ENCODE measurements at places on chromosomes 6 and 20.
A peak's percentile ranks its signal among the peaks of the same experiment; 100 is the strongest.

DNA sequence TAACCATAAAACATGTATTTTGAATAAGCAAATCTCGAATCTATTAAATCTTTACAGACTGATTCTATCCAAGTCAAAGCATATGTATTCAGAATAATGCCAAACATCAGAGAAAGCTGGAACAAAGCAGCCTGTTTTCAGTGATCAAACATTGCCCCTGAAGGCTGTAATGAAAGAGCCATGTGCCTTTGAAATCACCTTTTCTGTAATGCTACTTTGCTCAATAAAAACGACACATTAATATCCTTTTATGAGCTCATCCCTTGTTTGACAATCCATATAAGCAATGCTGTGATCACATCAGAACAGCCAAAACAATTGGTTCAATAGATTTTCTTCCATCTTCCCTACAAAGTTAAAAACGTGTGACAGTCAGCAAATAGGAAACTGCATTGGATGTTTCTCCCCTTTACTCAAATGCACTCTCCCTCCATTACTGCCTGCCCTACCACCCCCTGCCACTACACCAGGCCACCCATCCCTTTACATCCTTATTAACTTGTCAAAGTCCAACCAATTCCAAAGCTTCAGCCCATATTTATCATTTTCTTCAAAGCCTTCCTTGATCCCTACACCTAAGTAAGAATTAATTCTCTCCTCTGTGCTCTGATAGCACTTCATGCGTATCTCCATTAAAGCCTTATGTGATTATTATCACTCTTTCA lies 42.0 kb downstream of the THEMIS start:
- DNase-seq, result no peak
- H3K27ac ChIP-seq, result no peak overlapping the region
- H3K4me1 ChIP-seq, result peaks cover 20% of the 10 kb centered on the region
- H3K27me3 ChIP-seq, result no peaks in the 10 kb centered on the region
- no peaks in the 10 kb centered on the region for H3K36me3 ChIP-seq
- H3K4me3 ChIP-seq, result no peak overlapping the region

GRCh38 chr20:35831029-35831428 lies 59.2 kb downstream of the PHF20 start:
- no peak overlapping the region for H3K4me3 ChIP-seq
- peaks cover 10% of the 10 kb centered on the region for H3K4me1 ChIP-seq
- H3K36me3 ChIP-seq, result peaks cover 38% of the 10 kb centered on the region
- H3K27ac ChIP-seq, result no peak overlapping the region

DNA sequence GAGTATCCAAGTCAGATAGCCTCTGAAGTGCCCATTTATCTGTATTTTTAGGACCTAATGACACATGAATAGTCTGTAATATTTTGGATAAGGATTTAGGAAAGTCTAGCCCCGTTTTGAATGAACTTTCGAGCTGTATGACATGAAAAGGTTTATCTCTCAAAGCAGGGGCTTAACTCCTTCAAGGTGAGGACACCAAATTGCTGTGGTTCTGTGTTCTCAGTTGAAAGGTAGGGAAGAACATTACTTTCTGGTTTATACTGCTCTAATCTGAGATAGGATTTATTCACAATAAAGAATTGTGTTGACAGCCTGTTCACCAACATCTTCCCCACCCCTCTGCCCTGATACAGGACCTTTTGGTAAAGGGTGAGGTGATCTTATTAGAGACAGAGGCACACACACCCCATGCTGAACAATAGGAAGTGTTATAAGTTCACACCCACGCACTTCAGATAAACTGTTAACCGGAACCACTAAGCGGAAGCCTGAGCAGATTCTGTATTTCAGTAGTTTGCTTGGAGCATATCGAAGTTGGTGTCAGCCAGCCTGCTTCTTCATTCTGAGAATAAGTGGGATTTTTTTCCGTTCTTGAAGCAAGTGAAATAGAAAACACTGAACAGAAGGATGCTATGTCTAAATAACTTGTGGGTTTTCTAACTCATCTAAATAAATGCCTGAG lies 223.3 kb downstream of the TMEM242 start:
- no peak for DNase-seq
- no peak overlapping the region for H3K4me3 ChIP-seq
- no peak overlapping the region for H3K27ac ChIP-seq
- peaks cover 1% of the 10 kb centered on the region for H3K27me3 ChIP-seq

GRCh38 chr20:37511610-37512275 lies 9.3 kb upstream of the NNAT start:
- H3K36me3 ChIP-seq, result peaks cover 35% of the 10 kb centered on the region
- H3K4me1 ChIP-seq, result peaks cover 20% of the 10 kb centered on the region
- H3K27ac ChIP-seq, result no peak overlapping the region
- no peak for DNase-seq
- H3K4me3 ChIP-seq, result peak overlapping the region; percentile 19

GRCh38 chr6:84791233-84791632 lies 26.8 kb upstream of the TBX18 start:
- no peak overlapping the region for H3K4me3 ChIP-seq
- peaks cover 7% of the 10 kb centered on the region for H3K4me1 ChIP-seq
- H3K27me3 ChIP-seq, result no peaks in the 10 kb centered on the region
- H3K27ac ChIP-seq, result no peak overlapping the region

DNA sequence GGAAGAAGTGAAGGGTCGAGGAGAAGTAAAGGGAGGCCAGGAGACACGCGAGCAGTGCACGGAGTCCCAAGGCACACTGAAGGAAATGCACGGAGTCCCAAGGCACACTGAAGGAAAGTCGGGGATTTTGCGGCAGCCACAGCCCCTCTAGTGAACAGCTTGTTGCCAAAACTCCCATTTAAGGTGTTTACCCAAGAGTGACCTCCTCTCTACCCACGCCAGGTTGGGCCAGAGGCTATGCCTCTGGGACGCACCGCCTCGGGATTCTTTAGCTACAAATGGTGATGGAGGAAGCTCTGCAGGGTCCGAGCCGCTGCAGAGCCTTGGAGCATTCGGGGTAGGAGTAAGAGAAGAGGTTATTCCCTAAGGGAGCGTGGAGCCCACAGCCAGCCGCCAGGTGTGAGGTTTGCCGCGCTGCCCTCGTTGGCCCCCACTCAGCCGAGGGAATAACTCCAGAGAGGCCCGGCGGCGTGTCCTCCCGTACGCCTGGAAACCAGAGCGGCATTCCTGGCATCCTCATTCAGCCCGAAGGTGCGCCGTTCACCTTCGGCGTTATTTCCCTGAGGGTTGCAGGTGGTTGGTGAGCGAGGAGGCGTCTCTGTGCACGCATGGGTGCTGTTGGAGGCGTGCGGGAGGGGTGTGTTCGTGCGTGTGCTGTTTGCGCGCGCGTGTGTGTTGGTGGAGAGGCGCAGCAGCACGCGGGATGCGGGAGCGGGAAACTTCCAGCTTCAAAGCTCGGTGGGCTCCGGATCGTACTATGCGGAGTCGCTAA lies 3.4 kb upstream of the MAFB start:
- no peaks in the 10 kb centered on the region for H3K36me3 ChIP-seq
- no peak overlapping the region for H3K27ac ChIP-seq
- DNase-seq, result no peak

- no peaks in the 10 kb centered on the region for H3K27me3 ChIP-seq
- no peak overlapping the region for H3K4me3 ChIP-seq
- peaks cover 16% of the 10 kb centered on the region for H3K36me3 ChIP-seq
- DNase-seq, result no peak
Observed at GRCh38 chr6:119330520-119331113, 18.9 kb downstream of the MAN1A1 start.

DNA sequence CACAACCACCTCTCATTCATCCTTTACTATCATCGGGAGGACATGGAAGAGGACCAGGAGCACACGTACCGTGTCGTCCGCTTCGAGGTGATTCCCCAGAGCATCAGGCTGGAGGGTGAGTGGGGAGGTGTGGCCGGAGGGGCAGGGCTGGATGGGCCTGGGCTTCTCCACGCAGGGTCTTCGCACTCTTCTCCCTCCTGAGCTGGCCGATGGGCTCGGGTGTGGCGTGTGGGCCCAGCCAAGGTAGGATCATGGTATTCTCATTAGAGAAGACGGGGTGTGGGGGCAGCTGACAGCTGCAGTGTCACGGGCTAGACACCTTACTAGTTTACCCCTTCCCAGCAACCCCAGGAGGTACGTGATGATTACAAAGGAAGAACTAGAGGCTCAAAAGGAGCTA lies 33.5 kb downstream of the TM9SF4 start:
- H3K4me1 ChIP-seq, result no peaks in the 10 kb centered on the region
- H3K27ac ChIP-seq, result no peak overlapping the region
- H3K27me3 ChIP-seq, result peaks cover 9% of the 10 kb centered on the region
- DNase-seq, result no peak
- H3K36me3 ChIP-seq, result peaks cover 63% of the 10 kb centered on the region

- H3K4me3 ChIP-seq, result no peak overlapping the region
- peak overlapping the region; percentile 11 for H3K27ac ChIP-seq
- DNase-seq, result no peak
- H3K27me3 ChIP-seq, result no peaks in the 10 kb centered on the region
- no peaks in the 10 kb centered on the region for H3K36me3 ChIP-seq
Observed at GRCh38 chr20:14715400-14715799, 378.0 kb upstream of the FLRT3 start.

DNA sequence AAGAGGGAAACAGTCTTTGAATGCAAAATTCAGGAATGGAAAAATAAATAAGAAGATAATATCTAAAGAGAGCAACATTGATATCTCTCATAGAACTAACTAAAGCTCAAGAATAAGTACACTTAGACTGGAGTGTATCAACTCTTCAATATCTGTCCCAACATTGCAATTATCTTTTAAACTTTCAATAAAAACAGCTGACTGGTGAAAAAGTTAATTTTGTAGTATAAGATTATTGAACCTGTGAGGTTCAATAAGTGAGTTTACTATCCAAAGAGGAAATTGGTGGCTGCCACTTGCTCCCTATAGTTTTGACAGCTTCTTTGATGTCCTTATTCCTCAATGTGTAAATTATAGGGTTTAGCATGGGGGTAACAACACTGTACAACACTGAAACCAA lies 13.7 kb downstream of the OR5V1 start:
- no peaks in the 10 kb centered on the region for H3K27me3 ChIP-seq
- H3K27ac ChIP-seq, result no peak overlapping the region
- H3K4me3 ChIP-seq, result no peak overlapping the region
- H3K36me3 ChIP-seq, result no peaks in the 10 kb centered on the region
- H3K4me1 ChIP-seq, result no peaks in the 10 kb centered on the region

DNA sequence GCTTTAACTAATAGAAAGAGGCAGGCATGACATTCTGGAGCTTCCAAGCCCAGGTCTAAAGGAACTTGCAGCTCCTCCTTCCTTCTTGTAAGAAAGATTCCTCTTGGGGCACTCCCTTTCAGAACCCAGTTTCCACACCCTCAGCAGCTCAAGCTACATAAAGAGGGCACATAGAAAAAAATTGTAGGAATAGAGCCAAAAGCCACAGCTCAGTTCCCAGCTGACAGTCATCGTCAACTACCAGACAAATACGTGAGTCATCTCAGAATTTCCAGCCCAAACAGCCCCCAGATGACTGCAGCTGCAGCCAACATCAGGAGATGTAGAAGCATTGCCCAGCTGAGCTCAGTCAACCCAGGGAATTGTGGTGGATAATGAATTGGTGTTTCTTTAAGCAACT lies 349.8 kb upstream of the ARID1B start:
- peaks cover 14% of the 10 kb centered on the region for H3K4me1 ChIP-seq
- H3K4me3 ChIP-seq, result no peak overlapping the region
- H3K27me3 ChIP-seq, result peaks cover 6% of the 10 kb centered on the region
- no peak for DNase-seq
